Natural killer cell (primary cell): ENCODE measurements at places on chromosomes 1 and 21. TPM values are rescaled to one million over a fixed set of nuclear protein-coding genes. Genes with fewer than 3 reads are reported as not detected.

Gene SMG7
- total RNA-seq, result 78.5 TPM

Gene EXOSC10
- 94.9 TPM for total RNA-seq

Gene RGS8
- not detected for total RNA-seq

Gene KCNQ4
- total RNA-seq, result 0.35 TPM

Gene TMCC2
- total RNA-seq, result 1.1 TPM

Gene UTS2
- 3.9 TPM for total RNA-seq
